Activated CD4-positive, alpha-beta T cell treated with anti-CD3 and anti-CD28 coated beads, Interleukin-2, amount 10 ng/mL, durations not matched to agents 24 days and 14 days (primary cell): ENCODE measurements at places on chromosomes 2 and 18. TPM values are rescaled to one million over a fixed set of nuclear protein-coding genes. Genes with fewer than 3 reads are reported as not detected.

Gene PPM1G
- 165 and 167 TPM in 2 replicates for total RNA-seq

DNA sequence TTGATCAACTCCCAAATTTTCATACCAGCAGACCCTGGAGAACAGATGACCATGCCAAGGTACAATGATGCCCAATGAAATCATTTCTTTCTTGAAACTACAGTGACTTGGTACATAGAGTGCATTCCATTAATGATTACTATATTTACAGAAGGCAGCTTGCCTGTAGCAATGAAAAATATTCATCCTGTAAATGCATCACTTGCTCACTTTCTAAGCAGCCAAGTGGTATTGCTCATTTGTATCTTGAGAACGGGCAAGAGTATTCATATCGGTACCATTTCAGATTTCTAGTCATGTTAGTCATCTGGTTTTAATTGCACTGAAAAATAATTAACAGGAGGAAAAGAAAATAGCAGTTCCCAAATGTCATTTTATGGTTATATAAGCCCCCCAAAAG is 59.6 kb downstream of the VIL1 start:
- DNase-seq = no peak

Gene TSN
- 72.6 and 76.5 TPM in 2 replicates for total RNA-seq

GRCh38 chr18:42730272-42730671 is 385.2 kb downstream of the RIT2 start:
- DNase-seq = no peak

DNA sequence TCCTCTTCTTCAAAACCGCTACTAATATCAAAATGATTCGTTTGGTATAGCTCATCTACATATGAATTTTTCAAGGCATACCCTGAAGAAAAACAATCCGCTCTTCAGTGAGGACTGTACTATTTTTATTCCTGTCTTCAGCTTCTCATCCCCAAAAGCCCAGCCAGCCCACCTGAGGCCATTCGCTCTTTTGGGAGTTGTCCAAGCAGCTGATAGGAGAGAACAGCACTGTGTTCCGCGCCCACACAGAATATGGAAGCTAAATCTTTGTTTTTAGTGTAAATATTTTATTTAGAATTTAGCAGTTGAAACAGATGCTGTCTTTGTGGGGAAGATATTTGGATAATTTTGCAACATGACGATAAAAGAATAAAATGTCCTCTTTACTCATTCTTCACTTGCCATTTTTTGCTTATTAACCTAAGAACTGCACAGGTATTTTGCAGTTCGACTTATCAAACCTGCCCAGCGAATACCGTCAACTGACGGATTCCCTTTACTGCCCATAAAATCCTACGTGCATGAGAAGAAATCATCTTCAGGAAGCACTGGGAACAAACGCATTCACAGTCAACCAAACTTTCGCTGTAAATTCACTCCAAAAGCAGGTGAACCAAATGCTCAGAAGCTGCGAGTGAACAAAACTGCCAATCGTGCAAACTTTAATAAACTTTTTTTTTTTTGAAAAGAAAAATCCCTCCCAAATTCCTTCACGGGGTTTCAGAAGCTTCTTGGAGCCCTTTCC is 3.4 kb downstream of the ZNF521 start:
- no peak for DNase-seq

DNA sequence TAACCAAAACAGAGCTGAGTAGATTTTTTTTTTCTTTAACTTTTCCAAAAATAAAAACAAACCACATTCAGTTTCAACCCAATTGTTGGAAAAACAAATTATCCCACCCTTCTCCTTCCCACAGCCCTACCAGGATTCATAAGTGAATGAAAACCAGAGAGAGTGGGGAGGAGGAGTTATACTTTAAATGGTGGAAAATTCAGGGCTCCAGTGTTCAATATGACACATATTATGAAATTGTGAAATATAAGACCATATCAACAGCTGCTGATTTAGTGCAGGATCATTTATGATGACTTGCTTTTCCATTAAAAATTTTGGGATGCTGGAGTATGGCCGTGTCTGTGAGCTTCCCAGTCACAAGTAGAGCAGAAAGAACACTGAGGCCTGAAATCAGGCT is 26.7 kb downstream of the COLEC12 start:
- DNase-seq = no peak

- DNase-seq = no peak
Observed at GRCh38 chr2:216735086-216735485, 39.7 kb upstream of the IGFBP5 start.

- DNase-seq = no peak
Observed at GRCh38 chr2:1912771-1913170, 168.5 kb upstream of the PXDN start.

Gene POU3F3
- not detected in 2 replicates for total RNA-seq

- no peak for DNase-seq
Observed at GRCh38 chr2:109207176-109207575, 78.2 kb downstream of the SH3RF3 start.

- peak; percentile 86 for DNase-seq
Observed at GRCh38 chr18:48813833-48814489, 136.8 kb downstream of the SMAD7 start.

Gene GPBAR1
- 0.40 and 0.68 TPM in 2 replicates for total RNA-seq
